ENCODE measurements at places on chromosomes 3 and 15. TPM values are rescaled to one million over a fixed set of nuclear protein-coding genes. Genes with fewer than 3 reads are reported as not detected.
A peak's percentile ranks its signal among the peaks of the same experiment; 100 is the strongest.

DNA sequence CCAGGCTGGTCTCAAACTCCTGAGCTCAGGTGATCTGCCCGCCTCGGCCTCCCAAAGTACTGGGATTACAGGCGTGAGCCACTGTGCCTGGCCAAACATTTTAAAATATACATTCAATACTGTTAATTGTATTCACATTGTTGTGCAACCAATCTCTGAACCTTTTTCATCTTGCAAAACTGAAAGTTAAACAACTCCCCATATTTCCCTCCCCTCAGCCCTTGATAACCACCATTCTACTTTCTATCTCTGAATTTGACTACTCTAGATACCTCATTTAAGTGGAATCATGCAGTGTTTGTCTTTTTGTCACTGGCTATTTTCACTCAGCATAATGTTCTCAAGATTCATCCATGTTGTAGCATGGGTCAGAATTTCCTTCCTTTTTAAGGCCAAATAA lies 30.0 kb downstream of the HMCES start:
- H3K36me3 ChIP-seq = no peaks in the 10 kb centered on the region
- H3K27ac ChIP-seq = no peak overlapping the region
- no peak for DNase-seq
- no peaks in the 10 kb centered on the region for H3K27me3 ChIP-seq
- no peak overlapping the region for H3K4me3 ChIP-seq

DNA sequence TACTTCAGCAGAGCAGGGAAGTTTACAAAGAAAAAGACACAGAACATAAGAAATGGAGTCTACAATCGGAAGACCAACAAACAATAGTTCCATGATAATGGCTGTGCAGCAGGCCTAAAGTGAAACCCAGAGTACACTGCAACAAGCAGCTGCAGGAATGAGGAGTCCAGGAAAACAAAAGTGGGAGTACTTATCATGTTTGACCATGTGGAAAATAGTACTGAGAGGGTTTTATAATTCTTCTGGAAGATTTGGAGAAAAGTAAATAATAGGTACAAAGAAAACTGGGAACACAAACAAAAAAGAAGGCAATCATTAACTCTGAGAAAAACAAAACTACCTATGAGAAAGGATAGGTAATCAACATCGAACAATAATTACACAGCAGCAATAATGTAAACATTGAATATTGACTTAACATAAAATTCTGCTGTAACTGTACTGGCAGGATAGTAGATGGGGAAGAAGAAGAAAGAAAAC lies 87.5 kb downstream of the NEK10 start:
- no peaks in the 10 kb centered on the region for H3K4me1 ChIP-seq
- no peaks in the 10 kb centered on the region for H3K27me3 ChIP-seq
- H3K27ac ChIP-seq = no peak overlapping the region
- H3K4me3 ChIP-seq = no peak overlapping the region
- no peaks in the 10 kb centered on the region for H3K36me3 ChIP-seq

GRCh38 chr3:10010878-10011465 lies 15.3 kb upstream of the FANCD2 start:
- H3K27me3 ChIP-seq = no peaks in the 10 kb centered on the region
- H3K27ac ChIP-seq = peak overlapping the region; percentile 64
- H3K4me1 ChIP-seq = peaks cover 3% of the 10 kb centered on the region
- DNase-seq = peak; percentile 95
- peak overlapping the region; percentile 44 for H3K4me3 ChIP-seq

- no peak overlapping the region for H3K27ac ChIP-seq
- no peak for DNase-seq
- no peaks in the 10 kb centered on the region for H3K36me3 ChIP-seq
- H3K4me3 ChIP-seq = no peak overlapping the region
These were observed 209.7 kb downstream of the WDR72 start for GRCh38 chr15:53549697-53550305.

GRCh38 chr15:74170875-74171578 lies 2.5 kb upstream of the ISLR start:
- peaks cover 15% of the 10 kb centered on the region for H3K4me1 ChIP-seq
- no peaks in the 10 kb centered on the region for H3K27me3 ChIP-seq
- no peak overlapping the region for H3K4me3 ChIP-seq
- H3K36me3 ChIP-seq = no peaks in the 10 kb centered on the region
- DNase-seq = no peak

DNA sequence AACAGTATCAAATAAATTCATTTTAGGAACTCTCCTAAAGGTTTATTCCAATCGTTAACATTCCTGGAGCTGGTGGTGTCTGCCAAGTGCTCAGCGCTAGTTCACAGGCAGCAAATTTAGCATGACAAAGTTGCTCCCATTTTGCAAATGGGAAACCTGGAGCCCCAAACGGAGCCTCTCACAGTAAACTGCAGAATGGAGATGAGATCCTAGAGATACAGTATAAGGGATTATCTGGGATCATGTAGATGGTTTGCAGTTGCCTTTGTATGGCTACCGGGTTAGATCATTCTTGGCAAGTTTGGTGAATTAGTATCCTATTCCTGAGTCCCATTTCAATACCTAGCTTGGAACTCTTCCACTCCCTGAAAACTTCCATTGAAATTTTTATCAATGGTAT lies 173.7 kb downstream of the CDIN1 start:
- H3K27ac ChIP-seq = no peak overlapping the region
- H3K36me3 ChIP-seq = no peaks in the 10 kb centered on the region
- no peaks in the 10 kb centered on the region for H3K27me3 ChIP-seq
- no peaks in the 10 kb centered on the region for H3K4me1 ChIP-seq

DLL4 gene
- total RNA-seq = 20.0 TPM

SNX22 gene
- total RNA-seq = 0.55 TPM

METTL6 gene
- 27.4 TPM for total RNA-seq

DNA sequence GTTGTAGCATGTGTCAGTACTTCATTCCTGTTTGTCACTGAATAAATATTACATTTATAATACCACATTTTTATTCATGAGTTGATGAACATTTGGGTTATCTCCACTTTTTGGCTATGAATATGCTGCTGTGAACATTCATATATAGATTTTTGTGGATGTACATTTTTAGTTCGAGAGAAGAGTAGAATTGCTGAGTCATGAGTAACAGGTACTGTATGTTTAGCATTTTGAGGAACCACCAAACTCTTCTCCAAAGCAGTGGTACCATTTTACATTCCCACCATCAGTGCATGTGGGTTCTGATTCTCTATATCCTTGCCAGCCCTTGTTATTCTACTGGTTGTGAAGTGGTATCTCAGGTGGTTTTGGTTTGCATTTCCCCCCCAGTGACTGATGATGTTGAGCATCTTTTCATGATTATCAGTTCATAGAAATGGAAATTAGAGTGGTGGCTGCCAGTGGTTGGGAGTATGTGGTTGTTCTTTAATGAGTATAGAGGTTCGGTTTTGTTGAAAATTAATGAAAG lies 59.6 kb downstream of the CCDC66 start:
- no peak for DNase-seq
- no peak overlapping the region for H3K4me3 ChIP-seq
- no peak overlapping the region for H3K27ac ChIP-seq
- H3K36me3 ChIP-seq = no peaks in the 10 kb centered on the region
- no peaks in the 10 kb centered on the region for H3K27me3 ChIP-seq
- no peaks in the 10 kb centered on the region for H3K4me1 ChIP-seq

DNA sequence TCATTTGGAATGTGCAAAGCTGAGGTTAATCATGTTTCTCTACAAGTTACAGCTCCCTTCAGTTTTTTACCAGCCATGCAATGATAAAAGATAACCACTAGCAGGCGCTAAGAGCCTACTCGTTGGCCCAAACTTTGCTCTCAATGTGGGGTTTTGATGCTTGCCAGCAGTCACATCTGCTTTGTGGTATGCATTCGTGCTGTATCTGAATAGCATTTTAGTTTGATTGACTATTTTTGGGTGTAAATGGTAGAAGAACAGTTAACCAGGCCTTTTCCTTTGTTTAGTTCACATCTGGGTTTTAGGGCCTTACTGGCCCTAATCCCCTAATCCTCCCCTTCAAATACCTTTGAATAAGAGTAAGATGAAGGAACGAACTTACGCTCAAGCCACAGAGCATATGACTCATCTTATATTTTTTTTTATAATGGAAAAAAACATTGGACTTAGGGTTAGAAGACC lies 4.4 kb upstream of the CLDN11 start:
- H3K27ac ChIP-seq = peak overlapping the region; percentile 24
- peak; percentile 45 for DNase-seq
- no peaks in the 10 kb centered on the region for H3K4me1 ChIP-seq
- H3K4me3 ChIP-seq = no peak overlapping the region

DNA sequence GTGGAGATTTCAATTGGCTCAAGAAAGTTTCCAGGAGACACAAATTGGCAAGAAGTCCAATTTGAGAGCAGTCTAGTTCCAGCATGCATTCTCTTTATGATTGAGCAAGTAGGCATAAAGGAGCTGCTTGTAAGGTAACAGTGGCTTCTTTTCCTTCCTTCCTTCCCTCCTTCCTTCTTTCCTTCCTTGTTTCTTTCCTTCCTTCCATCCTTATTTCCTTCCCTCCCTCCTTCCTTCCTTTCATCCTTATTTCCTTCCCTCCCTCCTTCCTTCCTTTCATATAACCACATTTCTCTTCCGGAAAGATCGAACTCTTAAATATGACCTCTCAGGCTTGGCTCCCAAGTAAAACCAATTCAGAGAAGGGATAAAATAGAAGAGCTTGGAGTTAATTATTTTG lies 29.4 kb upstream of the ATP11B start:
- H3K27me3 ChIP-seq = no peaks in the 10 kb centered on the region
- H3K4me1 ChIP-seq = no peaks in the 10 kb centered on the region
- no peak overlapping the region for H3K27ac ChIP-seq
- H3K4me3 ChIP-seq = no peak overlapping the region

CACNA2D2 gene
- total RNA-seq = 5.3 TPM

DNA sequence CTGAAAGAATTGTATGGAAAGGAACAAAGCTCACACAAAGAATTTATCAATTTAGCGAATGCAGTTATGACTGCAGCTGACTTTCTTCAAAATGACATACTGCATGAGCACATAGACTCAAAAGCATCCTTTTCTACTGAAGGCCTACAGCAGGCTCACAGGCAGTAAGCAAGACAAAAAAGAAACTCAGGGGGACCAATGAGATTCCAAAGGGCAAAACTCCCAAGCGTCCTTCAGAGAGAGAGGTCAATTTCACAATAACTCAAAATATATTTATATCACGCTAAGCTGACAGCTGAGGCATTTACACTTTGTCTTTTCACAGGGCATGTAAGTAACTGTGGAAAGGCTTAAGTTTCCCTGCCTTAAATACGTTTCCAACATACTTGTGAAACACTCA lies 427.9 kb upstream of the RASGRP1 start:
- no peaks in the 10 kb centered on the region for H3K36me3 ChIP-seq
- H3K4me1 ChIP-seq = no peaks in the 10 kb centered on the region
- DNase-seq = no peak

GRCh38 chr3:170502297-170502696 lies 83.6 kb downstream of the SLC7A14 start:
- no peaks in the 10 kb centered on the region for H3K27me3 ChIP-seq
- no peak overlapping the region for H3K4me3 ChIP-seq
- DNase-seq = peak; percentile 53
- H3K27ac ChIP-seq = no peak overlapping the region
- H3K36me3 ChIP-seq = no peaks in the 10 kb centered on the region

DNA sequence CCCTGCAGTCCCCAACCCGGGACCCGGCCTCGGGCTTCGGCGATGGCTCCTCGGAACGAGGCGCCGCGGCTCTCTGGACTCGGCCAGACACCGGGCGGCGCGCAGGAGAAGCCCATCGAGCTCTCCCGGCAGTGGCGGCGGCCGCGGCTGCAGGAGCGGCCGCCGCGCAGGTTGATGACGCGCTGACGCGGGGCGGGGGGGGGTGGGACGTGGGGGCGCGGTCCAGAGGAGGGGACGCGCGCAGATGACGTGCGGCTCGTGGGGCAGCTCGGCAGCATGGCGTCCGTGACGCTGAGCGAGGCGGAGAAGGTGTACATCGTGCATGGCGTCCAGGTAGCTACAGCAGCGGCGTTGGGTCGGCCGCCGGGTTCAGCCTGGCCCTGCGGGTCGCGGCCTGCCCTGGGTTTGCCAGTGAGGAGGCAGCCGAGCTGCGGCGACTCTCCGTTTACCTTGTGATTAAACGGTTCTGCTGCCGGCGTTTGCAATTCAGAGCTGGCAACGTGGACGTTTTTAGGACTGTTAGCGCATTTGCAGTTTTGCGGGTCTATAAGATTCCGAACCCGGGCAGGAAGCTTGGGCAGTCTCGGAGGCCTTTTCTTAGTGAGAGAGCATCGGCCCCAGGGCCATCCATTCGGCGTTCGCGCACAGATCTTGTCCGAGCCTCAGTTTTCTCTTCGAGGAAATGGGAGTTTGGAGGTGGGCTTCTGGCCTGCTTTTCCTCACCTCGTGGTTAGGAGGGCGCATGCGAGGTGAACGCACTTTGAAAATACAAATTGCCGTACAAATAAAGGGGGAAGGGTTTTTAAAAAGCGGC lies at the start of the genes EXOSC7 and ZDHHC3:
Gene EXOSC7, plus strand, starts transcription at position 243 of the 814 bp plus-strand sequence. Its CDS starts 34 bp downstream, at position 277.
Gene ZDHHC3, minus strand, starts transcription at position 173 of the 814 bp plus-strand sequence. CDS start 16,738 bp downstream, outside the sequence.
- peak within 1 kb of the TSS; percentile 99 for H3K4me3 ChIP-seq
- peak; percentile 83 for DNase-seq
- H3K4me1 ChIP-seq = no peaks in the 10 kb centered on the region
- no peaks in the 10 kb centered on the region for H3K27me3 ChIP-seq
- H3K36me3 ChIP-seq = no peaks in the 10 kb centered on the region

DNA sequence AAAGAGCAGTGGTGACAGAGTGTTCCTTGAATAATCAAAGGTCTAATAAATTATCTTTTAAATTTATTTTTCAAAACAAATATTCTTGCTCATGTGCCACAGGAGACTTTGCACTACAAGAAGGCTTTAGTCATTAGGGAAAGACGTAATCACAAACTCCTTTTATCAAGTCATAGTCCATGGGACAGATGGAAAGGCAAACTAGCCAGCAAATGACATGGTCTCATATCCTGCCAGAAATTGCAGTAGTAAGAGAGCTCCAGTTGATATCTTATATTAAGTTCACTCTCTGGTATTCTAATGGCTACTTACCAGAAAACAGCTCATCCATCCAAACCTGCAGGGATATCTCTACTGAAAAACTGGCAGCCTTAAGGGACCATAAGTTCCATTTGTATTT lies 225.0 kb upstream of the TP63 start:
- H3K27ac ChIP-seq = no peak overlapping the region
- H3K27me3 ChIP-seq = no peaks in the 10 kb centered on the region
- H3K36me3 ChIP-seq = no peaks in the 10 kb centered on the region
- DNase-seq = no peak

PLOD2 gene
- total RNA-seq = 61.4 TPM

- no peak for DNase-seq
- no peaks in the 10 kb centered on the region for H3K36me3 ChIP-seq
These were observed at the start of gene PSTPIP1 for GRCh38 chr15:76994971-76995945. Gene PSTPIP1, plus strand, starts transcription at chr15:76995126. Its CDS starts 448 bp downstream, at chr15:76995574.

GRCh38 chr15:38516626-38517025 lies 48.0 kb downstream of the RASGRP1 start:
- H3K4me1 ChIP-seq = no peaks in the 10 kb centered on the region
- H3K27me3 ChIP-seq = no peaks in the 10 kb centered on the region
- DNase-seq = no peak
- H3K27ac ChIP-seq = no peak overlapping the region

DNA sequence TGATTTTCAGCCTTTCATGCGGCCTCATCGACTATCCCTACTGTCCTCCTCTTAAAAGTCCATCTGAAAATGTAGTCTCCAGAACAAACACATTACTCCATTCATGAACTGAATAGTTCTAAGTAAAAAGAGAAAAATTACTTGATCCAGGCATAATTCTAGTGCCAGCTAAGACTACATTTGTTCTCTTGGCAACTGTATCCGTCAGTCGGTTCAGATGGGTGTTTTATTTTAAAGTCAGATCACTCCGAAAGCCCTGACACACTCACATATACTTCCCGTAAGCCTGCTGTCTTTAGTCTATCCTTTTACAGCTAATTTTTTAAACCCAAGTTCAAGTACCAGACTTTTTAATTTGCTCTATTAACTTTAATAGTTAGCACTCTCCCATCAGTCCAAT lies 1102.7 kb downstream of the ROBO1 start:
- H3K4me3 ChIP-seq = no peak overlapping the region
- H3K27me3 ChIP-seq = no peaks in the 10 kb centered on the region
- no peaks in the 10 kb centered on the region for H3K4me1 ChIP-seq
- DNase-seq = no peak
